ENCODE measurements at places on chromosomes 5 and 9.

DNA sequence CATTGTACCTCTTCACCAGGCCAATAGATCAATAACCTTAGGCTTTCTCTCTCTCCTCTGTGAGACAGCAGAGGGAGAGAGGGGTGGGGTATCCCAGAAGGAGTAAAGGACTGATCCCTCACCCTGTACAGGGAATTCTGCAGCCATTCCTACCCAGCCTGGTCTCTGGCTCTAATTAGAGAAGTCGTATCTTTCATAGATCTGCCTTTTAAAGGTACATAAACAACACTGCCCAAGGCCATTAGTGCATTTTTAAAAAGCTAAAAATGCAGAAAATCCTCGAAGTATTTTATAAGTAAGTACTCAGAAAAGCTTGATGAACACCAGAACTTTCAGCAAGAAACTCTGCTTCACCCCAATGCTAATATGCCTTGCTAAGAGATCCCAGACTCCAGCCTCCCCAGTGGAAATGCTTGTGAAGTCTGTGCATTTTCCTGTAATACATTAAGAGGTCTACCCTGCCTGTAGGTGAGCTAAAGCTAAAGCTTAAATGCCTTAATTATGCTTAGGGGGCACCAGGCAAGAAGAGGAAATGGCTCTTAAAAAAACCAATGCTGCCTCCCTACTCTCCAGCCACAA is 200.0 kb upstream of the ANKRD55 start:
- no peak for DNase-seq

DNA sequence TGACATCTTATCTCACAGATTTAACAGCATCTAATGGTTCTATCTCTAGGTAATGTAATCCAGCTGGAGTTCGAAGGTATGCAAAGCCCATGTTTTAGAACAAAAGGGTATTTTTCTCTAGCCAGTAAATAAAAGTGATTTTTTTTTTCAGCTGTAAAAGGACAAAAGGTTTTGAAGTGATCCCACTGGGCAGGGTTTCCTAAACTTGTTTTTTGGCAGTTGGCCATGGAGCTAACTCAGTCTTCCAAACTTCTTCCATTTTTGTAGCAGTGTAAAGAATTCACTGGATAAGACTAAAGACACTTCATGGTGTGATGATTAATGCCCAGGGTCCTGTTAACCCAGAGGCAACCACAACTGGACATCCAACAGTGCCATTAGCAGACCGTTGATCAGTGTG is 63.8 kb downstream of the TMEM252 start:
- DNase-seq, result no peak

- no peak for DNase-seq
These were observed 211.3 kb downstream of the DCP2 start for GRCh38 chr5:113187906-113188305.

- no peak for DNase-seq
These were observed 43.2 kb downstream of the MAT2B start for GRCh38 chr5:163548649-163549048.

DNA sequence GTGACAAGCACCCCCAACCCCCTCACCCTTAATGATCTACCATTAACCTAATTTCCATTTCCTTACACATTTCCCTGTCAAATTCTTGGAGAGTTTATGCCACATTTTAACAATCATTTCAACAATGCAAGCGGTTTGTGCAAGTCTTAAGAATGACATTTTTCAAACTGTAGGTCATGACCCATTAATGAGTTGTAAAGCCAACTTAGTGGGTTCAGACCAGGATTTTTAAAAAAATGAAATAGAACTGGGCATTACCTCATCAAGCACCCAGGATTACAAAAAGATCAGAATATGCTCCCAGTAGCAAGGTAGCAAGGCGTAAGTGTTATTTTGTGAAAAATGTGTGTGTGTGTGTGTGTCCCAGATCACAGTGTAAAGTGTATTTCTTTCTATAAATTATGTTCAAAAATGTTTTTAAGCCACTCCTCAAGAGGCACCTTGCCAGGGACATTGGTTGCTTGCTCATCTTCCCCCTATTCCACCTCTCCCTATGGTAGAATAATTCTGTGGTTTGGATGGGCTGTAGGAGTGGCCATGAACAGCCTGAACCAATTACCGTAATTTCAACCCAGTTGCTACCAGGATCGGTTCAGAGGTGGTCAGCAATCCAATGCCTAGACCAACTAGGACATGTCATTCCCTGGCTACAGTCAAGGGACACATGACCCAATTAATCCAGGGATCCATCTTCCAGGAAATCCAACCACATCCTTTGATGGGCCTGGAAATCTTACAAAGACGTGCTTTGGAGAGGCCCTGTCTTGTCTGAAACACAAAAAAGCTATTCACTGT is 14.4 kb upstream of the TGFBR1 start:
- DNase-seq, result no peak

DNA sequence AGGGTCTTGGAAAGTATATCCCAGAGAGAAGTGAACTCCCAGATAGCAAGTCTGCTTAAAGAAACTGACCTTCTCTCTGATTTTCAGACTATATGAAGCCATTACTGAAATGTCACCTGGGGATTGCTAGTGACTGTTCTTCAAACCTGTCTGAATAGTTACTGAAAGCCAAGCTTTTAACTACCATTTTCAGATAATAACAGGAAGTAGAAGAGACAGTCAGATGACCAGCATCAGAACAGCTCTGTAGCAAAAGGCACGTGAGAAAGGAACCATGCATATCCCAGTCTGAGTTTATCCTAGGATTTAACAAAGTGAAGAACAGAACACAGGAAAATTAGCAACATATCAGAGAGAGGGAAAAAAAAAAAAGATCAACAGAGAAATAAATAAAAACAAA is 74.9 kb upstream of the SELENOP start:
- no peak for DNase-seq

GRCh38 chr5:91386120-91386519 is 3.0 kb upstream of the ARRDC3 start:
- no peak for DNase-seq

DNA sequence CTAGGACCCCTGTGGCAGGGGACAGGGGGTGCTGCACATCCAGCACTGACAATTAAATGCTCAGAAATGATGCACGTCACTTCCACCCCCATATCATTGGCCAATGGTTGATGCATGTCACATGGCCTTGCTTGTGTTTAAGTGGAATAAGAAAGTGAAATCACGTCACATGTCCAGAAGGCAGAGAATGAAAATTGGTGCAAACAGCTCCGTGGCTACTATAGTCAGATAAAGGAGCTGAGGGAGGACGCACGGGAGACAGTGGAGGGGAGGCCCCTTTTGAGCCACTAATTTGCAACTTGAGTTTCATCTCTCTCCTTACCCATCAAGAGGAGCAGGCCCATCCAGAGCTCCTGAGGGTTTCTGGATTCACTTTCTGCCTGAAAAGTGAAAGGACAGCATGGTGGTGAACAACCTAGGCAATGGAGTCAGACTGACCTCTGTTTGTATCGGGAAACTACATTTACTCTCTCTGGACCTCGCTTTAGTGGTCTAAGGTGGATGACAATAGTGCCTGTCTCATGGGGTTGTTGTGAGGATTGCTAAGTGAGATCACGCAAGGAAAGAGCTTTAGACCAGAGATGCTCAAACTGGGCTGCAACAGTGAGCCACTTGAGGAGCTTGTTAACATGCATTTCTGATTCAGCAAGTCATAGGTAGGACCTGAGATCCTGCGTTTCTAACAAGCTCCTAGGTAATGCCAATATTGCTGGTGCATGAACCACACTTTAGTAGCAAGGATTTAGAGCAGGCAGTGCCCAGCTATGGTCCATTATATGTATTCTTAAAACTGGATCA is 133.9 kb upstream of the ADRA1B start:
- no peak for DNase-seq

GRCh38 chr5:128213340-128213739 is 129.8 kb downstream of the SLC12A2 start:
- DNase-seq, result peak; percentile 26

DNA sequence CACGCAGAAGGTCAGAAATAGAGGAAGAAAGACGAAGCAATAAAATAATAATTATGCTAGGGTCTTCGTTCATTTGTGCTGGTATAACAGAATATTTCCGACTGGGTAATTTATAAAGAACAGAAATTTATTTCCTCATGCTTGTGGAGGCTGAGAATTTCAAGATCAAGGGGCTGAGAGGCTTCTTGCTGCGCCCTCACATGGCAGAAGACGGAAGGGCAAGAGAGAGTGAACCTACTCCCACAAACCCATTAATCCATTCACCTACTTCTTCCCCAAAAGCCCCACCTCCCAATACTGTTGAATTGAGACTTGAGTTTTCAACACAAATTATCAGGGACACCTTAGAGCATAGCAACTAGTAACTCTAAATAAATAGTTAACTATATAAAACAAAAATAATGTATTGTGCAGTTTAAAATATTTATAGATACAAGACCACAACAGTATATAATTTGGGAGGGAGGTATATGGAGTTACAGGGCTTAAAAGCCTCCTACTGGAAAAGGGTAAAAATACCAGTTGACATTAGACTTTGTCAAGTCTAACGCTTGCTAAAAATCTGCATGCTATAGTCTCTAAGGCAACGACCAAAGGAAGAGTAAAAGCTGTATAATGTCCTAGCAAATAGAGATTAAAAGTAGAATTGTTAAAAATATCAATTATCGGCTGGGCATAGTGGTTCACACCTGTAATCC is 40.3 kb upstream of the NAA35 start:
- DNase-seq, result no peak

DNA sequence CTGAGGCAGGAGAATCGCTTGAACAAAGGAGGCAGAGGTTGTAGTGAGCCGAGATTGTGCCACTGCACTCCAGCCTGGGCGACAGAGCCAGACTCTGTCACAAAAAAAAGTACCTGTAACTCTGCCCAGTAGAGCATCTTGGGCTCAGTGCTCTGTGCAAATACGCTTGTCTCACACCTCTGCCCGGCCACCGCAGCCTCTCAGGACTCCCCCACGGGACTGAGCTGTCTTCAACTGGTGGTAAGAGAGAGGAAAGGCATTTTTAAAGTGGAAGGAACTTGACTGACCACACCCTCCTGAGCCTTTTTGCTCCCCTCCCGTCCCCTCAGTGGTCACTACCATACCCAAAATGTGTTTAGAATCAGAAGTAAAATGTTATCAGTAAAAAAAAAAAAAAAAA is 174.3 kb upstream of the PIK3R1 start:
- no peak for DNase-seq

DNA sequence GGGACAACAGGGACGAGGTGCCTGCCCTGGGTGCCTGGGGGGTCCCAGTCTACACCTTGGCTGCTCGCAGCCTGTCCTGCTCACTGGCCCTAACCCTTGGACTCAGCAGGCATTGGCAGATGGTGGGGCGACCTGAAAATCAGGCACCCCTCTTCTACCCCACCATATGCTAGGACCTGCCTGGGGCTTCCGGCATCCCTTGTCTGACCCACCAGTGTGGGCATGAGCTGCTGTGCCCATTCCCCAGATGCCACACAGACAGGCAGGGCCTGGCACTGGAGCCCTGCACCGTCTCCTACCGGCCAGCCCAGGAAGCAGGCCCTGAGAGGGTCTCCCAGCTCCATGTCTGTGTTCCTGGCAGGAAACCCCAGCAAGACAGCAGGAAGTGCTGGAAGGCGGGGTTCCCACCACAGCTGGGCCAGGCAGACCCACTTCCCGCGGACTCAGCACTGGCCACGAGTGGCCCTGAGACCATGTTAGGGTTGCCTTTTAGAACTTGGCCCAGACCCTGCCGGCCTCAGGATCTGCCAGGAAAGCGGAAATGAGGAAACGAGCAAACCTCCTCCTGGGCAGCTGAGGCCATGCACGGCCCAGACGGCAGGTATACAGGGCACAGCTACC is 3.1 kb downstream of the NINJ1 start:
- DNase-seq, result no peak

GRCh38 chr9:134648701-134649530 is 7.3 kb downstream of the COL5A1 start:
- no peak for DNase-seq

DNA sequence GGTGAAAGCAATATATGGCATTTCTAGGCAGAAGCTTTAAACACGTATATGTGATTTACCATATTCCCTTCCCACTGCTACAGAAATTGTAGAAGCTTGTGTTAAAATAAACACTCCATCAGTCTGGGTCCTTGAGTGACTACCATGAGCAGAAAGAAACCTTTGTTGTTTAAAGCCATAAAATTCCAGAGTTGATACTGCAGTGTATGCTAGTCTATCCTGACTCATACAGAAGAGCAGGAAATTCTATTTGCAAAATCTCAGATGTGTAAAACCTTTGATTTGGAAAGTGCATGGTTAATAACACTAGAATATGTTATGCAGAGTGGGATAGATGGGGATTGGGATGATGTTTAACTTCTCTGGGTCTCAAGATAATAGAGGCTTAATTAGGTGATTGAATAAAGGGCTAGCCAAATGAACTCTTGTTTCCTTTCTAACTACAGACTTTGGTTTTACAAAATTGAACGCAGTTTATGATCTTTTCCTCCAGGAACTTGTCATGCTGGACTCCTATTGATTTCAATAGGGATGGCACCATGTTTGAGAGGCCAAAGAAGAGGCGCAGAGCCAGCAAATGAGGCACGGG is 282.7 kb upstream of the VLDLR start:
- DNase-seq, result no peak

DNA sequence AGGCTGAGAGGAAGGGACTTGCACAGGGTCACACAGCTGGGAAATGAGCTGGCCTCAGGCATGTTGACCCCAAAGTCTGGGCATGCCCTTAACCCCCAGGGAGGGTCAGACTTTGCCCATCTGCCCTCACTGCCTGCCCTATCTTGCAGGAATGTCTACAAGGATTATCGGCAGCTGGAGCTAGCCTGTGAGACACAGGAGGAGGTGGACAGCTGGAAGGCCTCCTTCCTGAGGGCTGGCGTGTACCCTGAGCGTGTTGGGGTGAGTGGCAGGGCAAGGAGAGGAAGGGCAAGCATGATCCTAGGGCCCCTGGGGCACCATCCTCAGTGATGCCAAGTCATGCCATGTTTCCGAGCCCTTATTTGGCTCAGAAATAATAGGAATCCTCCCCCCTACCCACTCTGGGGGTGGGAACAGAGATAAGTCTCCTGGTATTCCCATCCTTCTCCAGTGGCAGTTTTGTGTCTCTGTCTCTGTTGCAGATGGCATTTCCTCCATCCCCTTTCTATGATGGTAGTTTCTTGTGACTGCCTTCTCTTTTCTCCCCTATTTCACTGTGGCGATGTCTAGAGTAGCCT is 28.5 kb downstream of the GOLGA2 start:
- no peak for DNase-seq

DNA sequence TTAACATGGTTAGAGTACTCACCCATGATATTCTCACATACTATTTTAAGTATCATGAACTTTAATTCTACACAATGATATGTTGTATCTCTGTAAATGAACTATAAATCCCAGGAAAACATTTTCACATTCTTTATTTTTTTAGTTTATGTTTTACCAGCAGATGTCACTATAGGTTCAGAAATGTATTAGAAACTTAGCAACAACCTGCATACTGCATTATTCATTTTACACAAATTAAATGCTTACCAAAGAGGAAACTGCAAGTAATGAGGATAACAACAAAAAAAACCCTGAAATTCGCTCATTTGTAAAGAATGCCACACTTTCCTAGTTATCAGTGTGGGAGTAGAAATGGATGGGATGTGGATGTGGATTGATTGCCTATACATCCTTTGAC is 217.5 kb upstream of the OTULINL start:
- DNase-seq, result no peak

Measured in stimulated activated CD4-positive, alpha-beta T cell treated with anti-CD3 and anti-CD28 coated beads, Interleukin-12 subunit alpha, Interleukin-12 subunit beta, amount 100 ng/mL, for 24 hours (primary cell).